A172 (cell line): ENCODE measurements at places on chromosomes 12 and 14.

DNA sequence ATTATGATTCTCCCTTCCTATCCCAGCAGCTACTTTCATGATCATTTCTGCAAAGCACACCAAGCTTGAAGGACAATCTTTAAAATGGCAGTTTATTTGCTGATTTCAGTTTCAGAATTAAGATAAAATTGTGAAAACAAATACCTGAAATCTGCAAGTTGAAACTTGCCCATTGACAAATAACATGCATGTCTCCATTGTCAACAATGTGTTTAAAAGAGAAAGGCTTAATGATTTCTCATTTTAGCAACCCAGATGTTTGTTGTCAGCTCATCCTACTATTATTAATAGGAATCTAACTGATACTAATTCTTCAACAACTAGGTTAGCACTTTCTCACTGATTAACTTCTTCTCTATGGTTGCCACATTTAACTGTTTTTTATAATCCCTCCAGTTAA is 474.6 kb downstream of the PRKD1 start:
- no peak for DNase-seq

- DNase-seq, result peak; percentile 13
Measured at GRCh38 chr14:84750763-84751554, 779.0 kb upstream of the FLRT2 start.

DNA sequence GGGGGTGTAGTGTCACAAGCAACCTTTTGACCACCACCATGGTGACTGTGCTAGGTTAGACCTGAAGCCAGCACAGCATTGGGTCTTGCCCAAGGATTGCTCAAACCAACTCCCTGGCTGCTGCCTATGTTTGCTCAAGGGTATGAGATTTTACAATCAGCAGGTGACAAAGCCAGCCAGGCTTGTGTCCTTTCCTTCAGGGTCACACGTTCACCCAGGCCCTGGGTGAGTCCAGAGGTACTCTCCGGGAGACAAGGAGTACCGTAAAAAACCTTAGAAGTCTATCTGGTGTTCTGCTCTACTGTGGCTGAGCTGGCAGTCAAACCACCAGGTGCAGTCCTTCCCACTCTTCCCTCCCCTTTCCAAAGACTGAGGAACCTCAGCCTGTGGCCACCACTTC is 238.9 kb upstream of the MIS18BP1 start:
- DNase-seq, result no peak

DNA sequence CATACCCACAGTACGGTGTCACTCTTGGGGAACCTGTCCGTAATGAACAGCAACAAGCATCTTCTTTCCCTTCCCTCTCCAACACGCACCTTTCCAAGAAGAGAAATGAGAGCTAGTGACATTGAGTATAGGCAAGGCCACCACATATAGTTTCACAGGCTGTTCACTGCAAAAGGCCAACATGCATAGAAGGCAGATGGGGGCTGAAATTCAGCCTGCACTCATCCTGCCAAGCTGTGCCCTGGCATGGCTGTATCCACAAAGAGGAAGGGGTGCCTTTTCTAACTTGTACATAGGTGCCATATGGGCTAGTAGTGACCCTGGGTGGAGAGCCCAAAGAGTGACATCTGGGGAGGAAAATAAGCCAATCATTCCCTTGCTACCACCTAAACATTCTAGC is 169.6 kb downstream of the ZFP36L1 start:
- no peak for DNase-seq

DNA sequence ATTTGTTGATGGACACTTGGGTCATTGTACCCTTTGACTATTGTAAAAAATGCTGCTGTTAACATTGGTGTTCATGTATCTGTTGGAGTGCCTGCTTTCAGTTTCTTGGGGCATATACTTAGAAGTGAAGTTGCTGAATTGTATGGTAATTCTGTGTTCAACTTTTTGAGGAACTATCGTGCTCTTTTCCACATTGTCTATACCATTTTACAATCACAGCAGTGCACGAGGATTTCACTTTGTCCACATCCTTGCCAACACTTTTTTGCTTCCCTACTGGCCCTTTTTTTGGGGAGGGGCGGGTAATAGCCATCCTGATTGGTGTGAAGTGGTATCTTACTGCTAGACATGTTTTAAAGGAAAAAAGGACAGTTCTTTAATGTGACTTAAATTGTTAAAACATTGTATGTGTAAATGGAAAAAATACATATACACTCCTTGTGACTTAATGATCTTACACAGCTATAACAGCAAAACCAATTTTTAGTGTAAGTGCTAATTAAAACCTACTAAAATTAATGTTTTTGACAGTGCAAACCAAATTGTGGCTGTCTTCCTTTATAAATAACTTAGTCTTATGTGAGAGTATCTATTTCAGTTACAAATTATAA is 52.7 kb downstream of the WNK1 start:
- no peak for DNase-seq

DNA sequence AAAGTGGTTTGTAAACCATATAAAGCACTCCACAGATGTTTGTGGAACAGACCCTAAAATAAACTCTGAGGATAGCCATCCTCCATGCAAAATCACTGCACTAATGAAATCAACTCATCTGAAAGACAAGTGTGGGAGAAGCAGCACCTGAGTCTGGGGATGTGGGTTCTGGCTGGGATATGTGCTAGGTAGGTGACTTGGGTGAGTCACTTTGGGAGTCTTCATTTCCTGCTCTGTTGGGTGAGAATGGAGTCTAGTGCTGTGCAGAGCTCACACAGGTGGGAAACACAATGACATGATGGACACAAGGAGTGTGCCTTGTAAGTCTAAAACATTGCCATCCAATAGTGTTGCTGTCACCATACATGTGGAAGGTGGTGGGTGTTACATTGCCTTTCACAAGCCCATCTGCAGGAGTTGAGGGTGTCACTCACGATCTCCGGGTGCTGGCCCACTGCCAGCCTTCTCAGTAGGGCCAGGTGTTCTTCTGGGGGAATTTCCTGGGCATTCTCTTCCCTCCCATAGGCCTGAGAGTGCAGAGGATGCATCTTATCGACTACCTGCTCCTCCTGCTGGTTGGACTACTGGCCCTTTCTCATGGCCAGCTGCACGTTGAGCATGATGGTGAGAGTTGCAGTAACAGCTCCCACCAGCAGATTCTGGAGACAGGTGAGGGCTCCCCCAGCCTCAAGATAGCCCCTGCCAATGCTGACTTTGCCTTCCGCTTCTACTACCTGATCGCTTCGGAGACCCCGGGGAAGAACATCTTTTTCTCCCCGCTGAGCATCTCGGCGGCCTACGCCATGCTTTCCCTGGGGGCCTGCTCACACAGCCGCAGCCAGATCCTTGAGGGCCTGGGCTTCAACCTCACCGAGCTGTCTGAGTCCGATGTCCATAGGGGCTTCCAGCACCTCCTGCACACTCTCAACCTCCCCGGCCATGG is 2.0 kb downstream of the SERPINA4 start:
- no peak for DNase-seq

DNA sequence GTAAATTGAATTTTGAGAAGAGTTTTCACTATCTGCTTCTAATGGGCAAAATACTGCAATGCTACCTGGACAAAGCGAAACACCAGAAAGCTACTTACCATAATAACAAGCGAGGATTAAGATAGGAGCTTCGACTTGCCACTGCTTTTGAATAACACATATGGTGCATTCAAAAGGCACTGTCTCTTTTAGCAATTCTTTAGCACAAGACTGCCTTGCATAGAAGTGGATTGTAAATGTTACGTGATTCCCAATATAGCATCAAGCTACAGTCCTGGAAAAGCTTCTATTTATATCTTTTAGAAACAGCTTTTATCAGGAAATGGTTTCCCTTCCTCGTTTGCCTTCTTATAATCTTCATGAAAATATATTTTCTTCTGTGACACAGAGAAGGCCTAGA is 258.7 kb upstream of the PDE3A start:
- no peak for DNase-seq

DNA sequence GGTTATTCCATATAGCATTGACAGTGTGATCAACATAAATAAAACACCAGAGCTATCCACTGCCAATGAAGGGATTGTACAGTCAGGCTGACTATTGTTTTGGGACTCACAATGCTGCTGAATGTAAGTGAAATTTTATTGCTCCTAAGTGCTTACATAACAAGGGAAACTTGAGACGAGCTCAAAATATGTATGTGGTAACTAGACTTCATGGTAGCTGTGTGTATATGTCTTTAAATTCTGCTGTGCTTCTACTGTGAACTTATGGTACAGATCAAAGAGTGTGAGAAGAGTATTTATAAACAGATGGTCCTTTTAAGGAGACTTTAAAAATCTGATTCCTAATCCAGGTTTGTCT is 6.9 kb downstream of the FLRT2 start:
- DNase-seq, result no peak

DNA sequence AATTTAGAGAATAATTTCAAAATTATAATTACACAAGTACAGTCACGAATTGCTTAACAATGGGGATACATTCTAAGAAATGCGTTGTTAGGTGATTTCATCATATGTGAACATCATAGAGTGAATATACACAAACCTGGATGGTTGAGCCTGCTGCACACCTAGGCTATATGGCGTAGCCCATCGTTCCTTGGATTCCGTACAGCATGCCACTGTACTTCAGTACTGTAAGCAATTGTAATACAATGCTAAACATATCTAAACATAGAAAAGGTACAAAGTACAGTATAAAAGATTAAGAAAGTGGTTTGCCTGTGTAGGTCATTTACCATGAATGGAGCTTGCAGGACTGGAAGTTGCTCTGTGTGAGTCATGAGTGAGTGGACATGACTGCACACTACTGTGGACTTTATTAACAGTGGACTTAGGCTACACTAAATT is 286.2 kb downstream of the CACNA1C start:
- peak; percentile 53 for DNase-seq

- DNase-seq, result no peak
Measured at GRCh38 chr12:67271976-67272375, 2.8 kb downstream of the CAND1 start.
